ENCODE measurements at places on chromosomes 1 and 21.

GRCh38 chr1:214270097-214270650 lies 10.8 kb upstream of the SMYD2 start:
- DNase-seq: no peak

GRCh38 chr1:78830321-78830720 lies 176.2 kb downstream of the ADGRL4 start:
- no peak for DNase-seq

DNA sequence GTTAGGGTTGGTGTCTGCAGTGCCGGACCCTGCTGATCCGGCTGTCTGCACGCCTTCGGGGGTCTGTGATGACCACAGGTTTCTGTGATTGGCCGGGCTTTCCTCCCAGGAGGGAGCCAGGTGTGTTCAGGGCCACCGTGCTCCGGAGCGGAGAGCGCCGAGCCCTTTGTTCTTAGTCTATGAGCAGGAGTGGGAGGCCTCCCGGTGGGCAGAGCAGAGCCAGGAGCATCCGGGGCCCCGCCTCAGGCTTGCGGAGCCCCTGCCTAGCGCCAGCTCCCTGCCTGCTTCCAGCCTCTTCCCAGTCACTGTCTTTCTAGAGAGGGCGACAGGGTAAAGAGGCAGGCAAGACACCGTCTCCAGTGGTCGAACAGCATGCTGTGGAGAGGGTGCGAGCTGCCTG lies 31.8 kb downstream of the KCNAB2 start:
- DNase-seq: no peak

- DNase-seq: no peak
Measured at GRCh38 chr1:217425422-217425821, 205.5 kb downstream of the GPATCH2 start.
